ENCODE measurements at places on chromosomes 7 and 10.

DNA sequence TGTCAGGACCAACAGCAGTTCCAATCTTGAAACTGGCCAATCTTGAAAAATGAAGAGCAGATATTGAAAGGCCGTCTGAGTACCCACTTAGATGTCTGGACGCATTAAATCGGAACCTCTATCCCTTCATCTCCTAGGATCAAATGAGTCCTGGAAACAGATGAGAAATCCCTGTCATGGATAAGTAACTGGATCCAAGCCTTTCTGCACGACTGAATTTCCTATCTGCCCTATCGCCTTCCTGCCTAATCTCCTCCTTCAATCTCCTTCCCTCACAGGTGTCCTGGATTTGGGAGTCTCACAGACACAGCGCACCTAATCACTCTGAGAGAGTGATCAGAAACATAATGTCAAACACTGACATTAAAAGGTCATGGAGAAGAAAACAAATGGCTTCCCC lies 245.2 kb upstream of the PRSS58 start:
- no peaks in the 10 kb centered on the region for H3K36me3 ChIP-seq
- no peak overlapping the region for H3K4me3 ChIP-seq
- no peak for DNase-seq
- no peaks in the 10 kb centered on the region for H3K4me1 ChIP-seq
- no peak overlapping the region for H3K27ac ChIP-seq

DNA sequence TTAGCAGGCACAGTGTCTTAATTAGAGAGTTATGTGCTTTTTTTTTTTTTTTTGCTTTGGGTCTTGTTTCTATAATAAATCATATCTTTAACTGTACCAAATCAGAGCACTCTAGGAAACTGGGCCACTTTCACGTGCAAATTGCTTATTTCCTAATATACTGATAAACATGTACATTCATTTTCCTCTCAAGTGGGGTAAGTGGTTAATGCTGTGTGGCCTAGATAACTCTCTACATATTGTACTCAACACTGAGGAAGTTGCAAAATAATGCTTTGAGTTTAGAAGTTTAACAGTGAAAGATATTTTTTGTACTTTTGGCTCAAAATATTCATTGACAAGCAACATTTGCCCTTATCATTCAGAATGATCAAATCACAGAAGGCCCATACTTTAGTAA lies 115.9 kb upstream of the IFRD1 start:
- no peaks in the 10 kb centered on the region for H3K36me3 ChIP-seq
- no peaks in the 10 kb centered on the region for H3K27me3 ChIP-seq
- no peak for DNase-seq
- no peak overlapping the region for H3K27ac ChIP-seq
- H3K4me3 ChIP-seq: no peak overlapping the region
- H3K4me1 ChIP-seq: peaks cover 51% of the 10 kb centered on the region

GRCh38 chr10:51857305-51857704 lies 157.9 kb upstream of the CSTF2T start:
- no peak overlapping the region for H3K4me3 ChIP-seq
- peaks cover 15% of the 10 kb centered on the region for H3K4me1 ChIP-seq
- no peak overlapping the region for H3K27ac ChIP-seq
- no peaks in the 10 kb centered on the region for H3K27me3 ChIP-seq

DNA sequence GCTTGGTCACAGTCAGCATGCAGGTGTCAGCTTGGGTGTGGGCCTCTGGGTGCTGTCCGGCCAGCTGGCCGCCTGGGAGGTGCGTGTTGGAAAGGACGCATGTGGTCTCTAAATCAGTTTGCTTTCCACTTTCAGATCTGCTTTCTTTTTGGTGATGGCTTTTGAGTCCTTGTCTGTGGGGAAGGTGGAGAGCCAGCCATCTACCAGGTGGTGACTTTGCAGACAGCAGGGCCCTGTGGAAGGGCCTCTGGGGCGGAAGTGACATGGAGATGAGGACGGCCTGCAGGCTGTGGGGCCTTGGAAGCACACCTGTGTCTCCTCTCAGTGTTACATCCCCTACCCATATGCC lies 59.4 kb downstream of the WDR37 start:
- H3K27me3 ChIP-seq: no peaks in the 10 kb centered on the region
- peaks cover 11% of the 10 kb centered on the region for H3K4me1 ChIP-seq
- no peak overlapping the region for H3K27ac ChIP-seq

GRCh38 chr10:78413076-78414055 lies 379.7 kb downstream of the RPS24 start:
- H3K27me3 ChIP-seq: no peaks in the 10 kb centered on the region
- H3K36me3 ChIP-seq: no peaks in the 10 kb centered on the region
- peaks cover 3% of the 10 kb centered on the region for H3K4me1 ChIP-seq

GRCh38 chr10:126063353-126063791 lies 167.0 kb downstream of the FANK1 start:
- no peaks in the 10 kb centered on the region for H3K36me3 ChIP-seq
- no peak overlapping the region for H3K4me3 ChIP-seq
- no peak overlapping the region for H3K27ac ChIP-seq
- H3K4me1 ChIP-seq: 0 out of 2 replicates have a peak, but pooled peaks cover 3% of the 10 kb centered on the region
- no peak for DNase-seq
